ENCODE measurements at places on chromosomes 11 and 22.

GRCh38 chr22:40517631-40518030, 118.9 kb downstream of the MRTFA start:
- DNase-seq: no peak

GRCh38 chr22:48564995-48565394, 1262.7 kb downstream of the BRD1 start:
- no peak for DNase-seq

- DNase-seq: no peak
These were observed 41.1 kb downstream of the PHF21B start for GRCh38 chr22:44968736-44969135.

DNA sequence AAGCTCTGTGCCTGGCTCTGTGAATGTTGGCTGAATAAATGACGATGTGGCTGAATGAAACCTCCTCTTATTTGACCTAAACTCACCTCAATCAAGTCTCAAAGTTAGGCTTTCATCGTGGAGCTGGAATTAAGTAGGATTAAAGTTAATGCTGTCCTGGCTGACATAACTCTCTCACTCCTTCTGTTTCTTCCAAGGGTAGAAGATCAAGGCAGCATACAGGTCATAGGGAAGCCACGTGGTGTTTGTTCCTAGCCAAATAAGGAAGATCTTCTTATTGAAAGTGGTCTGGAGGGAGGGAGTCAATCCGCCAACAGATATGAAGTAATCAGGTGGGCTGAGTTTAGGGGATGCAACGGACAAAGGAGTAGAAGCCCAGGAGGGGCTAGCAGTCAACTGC, 59.5 kb downstream of the TRIM29 start:
- no peak for DNase-seq

DNA sequence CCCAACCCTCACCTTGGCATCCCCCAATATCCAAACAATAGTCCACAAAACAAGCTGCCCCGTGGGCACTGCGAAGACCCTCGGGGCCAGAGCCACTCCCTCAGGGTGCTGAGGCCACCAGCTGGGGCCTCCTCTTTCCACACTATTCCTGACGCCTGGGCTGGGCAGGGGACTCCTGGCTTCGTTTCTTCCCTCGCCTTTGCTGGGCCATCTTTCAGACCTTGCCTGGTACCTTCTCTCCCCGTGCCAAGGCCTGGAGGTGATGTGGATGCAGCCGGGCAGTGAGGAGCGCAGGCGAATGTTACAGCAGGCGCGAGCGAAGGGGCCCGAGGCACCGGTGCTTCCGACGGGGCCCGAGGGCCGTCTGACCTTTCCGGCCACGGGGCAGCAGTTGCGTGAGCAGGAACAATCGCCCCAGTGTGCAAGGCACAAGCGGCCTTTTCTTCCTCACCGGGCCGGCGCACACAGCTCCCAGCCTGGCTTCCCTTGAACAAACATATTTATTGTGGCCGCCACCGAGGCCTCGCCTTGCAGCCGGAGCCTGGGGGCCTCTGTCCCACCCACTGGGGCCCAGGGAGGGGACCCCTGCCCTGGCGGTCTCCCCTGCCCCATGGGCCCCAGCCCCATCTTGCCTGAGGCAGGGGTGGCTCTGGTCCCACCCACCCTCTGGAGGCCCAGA, 32.6 kb upstream of the KCNQ1OT1 start:
- peak; percentile 74 for DNase-seq

GRCh38 chr11:115207166-115207591, 297.0 kb downstream of the CADM1 start:
- no peak for DNase-seq

DNA sequence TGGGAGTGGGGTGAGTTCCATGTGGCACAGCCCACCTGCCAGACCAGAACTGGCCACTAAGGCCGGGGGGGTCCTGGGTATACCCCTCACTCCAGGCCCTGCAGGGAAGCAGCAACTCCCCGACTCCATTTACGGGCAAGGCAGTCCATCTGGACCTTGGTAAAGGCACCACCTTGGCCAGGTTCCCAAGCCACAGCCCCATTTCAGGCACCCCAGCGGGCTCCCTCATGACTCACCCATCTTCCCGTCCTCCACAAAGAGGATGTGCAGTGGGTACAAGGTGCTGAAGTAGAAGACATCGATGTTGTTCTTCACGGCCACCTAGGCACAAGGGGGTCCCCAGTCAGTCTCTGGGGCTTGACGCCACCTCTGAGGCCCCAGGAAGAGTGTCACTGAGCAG, 15.7 kb upstream of the RASL10A start:
- DNase-seq: no peak

Data from hippocampal formation (tissue), 2 donors.